ENCODE measurements at places on chromosomes 2 and 18. TPM values are rescaled to one million over a fixed set of nuclear protein-coding genes. Genes with fewer than 3 reads are reported as not detected.

The RMND5A gene
- 36.9 TPM for polyA plus RNA-seq

The MYOM1 gene
- polyA plus RNA-seq = 731 TPM

DNA sequence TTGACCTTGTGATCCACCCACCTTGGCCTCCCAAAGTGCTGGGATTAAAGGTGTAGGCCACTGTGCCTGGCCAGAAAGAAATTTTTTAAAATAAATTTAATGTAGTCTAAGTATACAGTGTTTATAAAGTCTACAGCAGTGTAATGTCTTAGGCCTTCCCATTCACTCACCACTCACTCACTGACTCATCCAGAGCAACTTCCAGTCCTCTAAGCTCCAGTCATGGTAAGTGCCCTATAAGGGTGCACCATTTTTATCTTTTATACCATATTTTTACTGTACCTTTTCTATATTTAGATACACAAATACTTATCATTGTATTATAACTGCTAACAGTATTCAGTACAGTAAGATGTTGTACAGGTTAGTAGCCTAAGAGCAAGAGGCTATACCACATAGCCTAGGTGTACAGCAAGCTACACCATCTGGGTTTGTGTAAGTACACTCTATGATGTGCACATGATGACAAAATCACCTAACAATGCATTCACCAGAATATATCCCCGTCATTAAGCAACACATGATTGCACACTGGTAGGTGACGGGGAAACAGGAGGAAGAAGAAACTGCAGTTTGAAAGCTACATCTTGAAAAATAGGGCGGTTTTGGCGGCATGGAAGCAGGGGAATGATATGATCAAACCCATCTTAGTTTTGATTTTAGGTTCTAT lies 105.1 kb upstream of the ITGB6 start:
- DNase-seq = no peak

The CD8B2 gene
- polyA plus RNA-seq = 0.04 TPM

The CNGA3 gene
- polyA plus RNA-seq = 0.66 TPM

The COL4A3 gene
- 0.16 TPM for polyA plus RNA-seq

- no peak for DNase-seq
Measured at GRCh38 chr2:38599706-38600105, 3.0 kb downstream of the HNRNPLL start.

GRCh38 chr2:43041661-43042360 lies 184.6 kb downstream of the ZFP36L2 start:
- no peak for DNase-seq

The MYL1 gene
- 8,500 TPM for polyA plus RNA-seq

DNA sequence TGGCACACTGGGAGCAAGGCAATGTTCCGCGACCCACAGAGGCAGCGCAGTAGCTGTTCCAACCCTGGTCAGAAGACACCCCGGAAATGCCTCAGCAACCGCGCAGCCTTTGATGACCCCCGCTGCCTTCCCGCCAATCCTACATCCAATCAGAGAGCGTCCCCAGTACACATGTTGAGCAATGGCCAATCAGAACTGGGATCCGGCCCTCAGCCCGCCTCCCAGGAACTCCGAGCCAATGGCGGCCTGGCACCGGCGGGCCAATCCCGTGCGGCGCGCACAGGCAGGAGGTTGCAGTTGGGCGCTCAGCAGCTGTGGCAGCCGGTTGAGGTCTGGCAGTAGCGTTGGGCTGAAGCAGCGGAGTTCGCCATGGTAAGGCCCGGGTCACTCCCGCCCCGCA lies at the start of gene TUBA3D:
TSS of gene TUBA3D (plus strand) at position 289 of the 400 bp plus-strand sequence. CDS start at position 370, 81 bp downstream.
- no peak for DNase-seq

GRCh38 chr2:238060542-238061314 lies at the start of gene SCLY:
Gene SCLY (plus strand): TSS chr2:238061001. CDS start chr2:238061055, 54 bp downstream.
- DNase-seq = peak; percentile 93

GRCh38 chr18:57352761-57353136 lies 392 bp downstream of the ST8SIA3 start:
- DNase-seq = no peak

The NDUFV2 gene
- 109 TPM for polyA plus RNA-seq

The UPP2 gene
- 0.11 TPM for polyA plus RNA-seq

The PRSS56 gene
- 3.4 TPM for polyA plus RNA-seq

- no peak for DNase-seq
Measured at GRCh38 chr2:8511868-8512612, 169.8 kb upstream of the ID2 start.

DNA sequence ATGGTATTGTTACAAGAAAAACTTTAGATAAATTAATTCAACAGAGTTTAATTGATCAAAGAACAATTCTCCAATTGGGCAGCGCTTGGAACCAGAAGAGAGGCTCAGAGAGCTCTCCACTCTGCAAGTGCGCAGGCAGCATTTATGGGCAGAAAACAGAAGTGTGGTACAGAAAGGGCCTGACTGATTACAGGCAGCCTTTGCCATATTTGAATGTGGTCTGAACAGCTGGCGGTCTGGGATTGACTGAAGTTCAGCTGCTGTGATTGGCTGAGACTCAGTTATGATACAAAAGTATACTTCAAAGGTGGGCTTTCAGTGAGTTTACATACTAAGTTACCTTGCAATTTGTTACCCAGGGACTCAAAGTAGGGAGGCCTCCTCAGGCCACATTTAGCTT lies 301.3 kb upstream of the ID2 start:
- DNase-seq = no peak

All from forelimb muscle (tissue), 1 donor.